ENCODE measurements at places on chromosomes 13 and 19.

DNA sequence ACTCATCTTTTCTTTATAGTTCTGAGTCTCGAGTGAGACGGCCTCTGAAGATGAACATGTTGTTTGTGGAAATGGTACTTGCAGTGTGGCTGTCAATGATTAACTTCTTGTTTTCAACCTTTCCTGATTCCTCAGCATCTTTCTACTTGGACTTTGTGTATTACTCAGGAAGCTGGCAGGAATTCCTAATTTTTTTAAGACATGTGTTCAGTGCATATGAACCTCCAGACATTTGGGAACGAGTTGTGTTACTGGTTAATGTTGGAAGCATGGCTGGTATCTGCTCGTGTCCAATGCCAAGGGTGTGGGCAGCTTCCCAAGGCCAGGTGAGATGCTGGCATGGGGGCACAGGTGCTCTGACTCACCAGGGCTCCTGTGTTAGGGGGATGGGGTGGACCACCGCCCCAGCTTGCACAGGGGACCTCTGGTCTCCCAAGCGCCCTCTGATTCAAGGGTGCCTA, 61.1 kb upstream of the MCF2L start:
- DNase-seq, result peak; percentile 42

DNA sequence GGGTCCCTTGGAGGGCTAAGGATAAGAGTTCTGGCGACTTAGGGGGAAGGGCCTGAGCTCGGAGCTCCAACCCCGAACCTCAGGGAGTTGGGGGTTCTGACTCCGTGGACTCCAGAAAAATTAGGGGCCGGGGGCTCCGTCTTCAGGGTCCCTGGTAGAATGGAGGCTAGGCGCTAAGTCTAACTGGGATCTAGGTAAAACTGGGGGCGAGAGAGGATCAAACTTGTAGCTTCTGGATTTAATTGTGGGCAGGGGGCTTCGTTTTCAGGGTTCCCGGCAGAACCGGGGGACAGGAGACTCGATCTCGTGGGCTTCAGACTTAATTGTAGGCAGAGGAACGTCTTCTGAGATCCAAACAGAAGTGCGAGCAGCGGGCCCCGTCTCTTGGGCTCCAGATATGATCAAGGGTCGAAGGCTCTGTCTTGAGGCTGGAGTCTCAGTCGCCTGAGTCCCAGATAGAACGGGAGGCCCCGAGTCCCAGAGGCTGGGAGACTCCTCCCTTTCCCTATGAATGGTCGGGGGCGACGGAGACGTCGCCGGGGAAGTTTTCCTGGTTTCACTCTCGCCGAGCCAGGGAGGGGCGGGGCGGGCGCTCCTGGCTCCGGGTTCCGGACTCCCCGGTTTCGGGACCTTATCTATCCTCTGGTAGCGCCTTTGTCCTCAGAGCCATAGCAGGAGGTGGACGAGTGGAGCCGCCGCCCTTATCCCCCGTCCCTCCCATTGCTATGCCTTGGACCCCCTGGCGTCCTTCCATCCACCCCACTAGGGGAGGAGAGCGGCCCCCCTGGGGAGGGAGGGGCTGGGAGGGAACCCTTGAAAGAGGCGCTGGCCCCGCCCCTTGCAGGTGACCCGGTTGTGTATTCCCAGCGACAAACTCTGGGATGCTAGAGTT, 1.3 kb downstream of the NECTIN2 start:
- DNase-seq, result peak; percentile 88

GRCh38 chr13:46479283-46479682, 73.7 kb upstream of the LRCH1 start:
- DNase-seq, result no peak

DNA sequence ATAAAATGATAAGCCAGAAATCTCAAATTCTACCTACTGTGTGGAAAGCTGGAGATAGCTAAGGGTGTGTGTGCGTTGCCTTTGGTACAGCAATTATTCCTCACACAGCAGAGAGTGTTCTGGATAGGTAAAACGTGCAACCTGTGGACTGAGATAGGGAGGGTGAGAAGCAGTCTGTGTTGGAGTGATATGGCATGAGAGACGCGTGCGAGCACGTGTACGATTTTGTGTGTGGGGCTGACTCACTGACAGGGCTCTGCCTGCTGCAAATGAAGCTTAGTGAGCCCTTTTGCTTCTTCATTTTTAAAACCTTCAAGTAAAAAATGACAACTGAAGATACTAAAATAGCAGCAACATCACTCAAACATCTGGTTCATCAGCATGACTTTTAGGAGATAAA, 35.7 kb upstream of the SLC10A2 start:
- DNase-seq, result no peak

DNA sequence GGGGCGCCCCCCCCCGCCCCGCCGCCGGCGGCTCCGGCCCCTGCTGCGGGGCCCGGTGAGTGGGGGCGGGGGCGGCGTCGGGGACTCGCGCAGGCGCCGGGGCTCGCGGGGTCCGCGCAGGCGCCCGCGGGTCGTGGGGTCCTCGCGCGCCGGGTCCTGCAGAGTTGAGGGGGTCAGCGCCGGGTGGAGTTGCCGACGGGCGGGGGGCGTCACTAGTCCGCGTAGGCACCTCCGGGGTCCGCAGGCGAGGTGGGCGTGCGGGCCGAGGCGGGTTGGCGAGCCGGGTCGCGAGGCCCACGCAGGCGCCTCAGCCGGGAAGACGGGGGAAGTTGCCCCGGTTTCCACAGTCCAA, 365 bp downstream of the PPP6R1 start:
- no peak for DNase-seq

DNA sequence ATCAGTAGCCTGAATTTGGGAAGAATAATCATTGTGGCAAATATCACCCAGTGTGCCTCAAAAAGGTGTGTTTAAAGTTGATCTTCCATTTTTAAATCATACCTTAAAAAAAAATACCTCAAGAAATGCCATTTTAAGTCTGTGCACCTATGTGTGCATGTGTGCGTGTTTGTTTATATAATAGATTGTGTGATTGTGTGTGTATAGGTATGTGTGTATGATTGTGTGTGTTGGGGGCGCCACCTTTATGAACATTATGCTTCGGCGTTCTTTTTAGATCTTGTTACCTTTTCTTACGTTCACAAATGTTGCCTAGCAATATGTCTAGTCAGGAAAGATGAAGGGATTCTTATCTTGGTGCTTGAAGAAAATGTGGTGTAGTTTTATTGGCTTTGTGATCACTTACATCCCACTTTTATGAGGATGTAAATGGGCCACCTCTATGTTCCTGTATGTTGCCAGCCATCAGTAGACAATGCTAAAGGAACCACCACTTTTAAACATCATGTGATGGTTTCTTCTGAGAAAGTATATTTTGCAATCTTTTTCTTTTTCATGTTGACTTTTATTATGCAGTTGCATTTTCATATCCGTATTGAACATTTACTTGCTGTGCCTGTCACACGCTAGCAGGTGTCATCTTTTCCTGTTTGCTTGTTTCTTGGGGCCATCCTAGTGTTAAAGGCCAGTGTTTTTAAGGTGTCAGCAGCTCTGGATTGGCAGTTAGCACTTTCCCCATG, 2.2 kb upstream of the IRS2 start:
- DNase-seq, result no peak

- DNase-seq, result no peak
Measured at GRCh38 chr19:55027472-55028337, 10.4 kb downstream of the GP6 start.

DNA sequence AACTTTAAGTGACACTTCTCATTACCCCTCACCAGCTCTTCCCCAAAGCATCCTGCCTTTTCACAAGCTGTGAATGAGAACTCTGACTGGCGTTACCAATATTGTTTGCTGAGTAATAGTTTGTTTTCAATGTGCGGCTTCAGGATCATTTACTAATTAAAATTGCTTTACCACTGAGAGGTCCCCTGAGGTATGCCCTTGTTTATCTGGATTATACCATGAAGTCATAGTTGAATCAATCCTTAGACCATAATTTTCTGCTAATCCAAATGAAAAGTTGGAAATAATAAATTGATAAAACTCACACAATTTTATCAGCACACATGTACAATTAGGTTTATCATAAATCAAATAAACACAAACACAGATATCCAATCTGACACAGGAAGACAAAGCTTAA, 568.8 kb downstream of the PCDH9 start:
- no peak for DNase-seq

GRCh38 chr13:78309497-78310180, 293.7 kb downstream of the POU4F1 start:
- DNase-seq, result no peak

DNA sequence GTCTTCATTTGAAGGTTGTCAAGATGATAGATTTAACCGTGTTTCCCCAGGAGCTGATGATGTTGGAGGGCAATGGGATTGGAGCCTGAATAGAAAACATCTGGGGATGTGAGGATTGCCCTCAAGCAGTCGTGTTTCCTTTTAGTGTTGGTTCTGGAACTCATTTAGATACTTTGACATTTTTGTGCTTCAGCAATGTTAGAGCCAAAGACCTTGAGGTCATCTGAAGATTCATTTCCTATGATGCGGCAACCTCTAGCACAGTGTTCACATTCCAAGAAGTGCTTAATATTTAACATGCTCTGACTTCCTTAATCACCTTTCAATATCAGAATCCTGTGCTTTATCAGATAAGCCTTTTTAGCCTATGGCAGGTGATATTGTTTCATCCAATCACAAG, 82.7 kb downstream of the SLC10A2 start:
- no peak for DNase-seq

DNA sequence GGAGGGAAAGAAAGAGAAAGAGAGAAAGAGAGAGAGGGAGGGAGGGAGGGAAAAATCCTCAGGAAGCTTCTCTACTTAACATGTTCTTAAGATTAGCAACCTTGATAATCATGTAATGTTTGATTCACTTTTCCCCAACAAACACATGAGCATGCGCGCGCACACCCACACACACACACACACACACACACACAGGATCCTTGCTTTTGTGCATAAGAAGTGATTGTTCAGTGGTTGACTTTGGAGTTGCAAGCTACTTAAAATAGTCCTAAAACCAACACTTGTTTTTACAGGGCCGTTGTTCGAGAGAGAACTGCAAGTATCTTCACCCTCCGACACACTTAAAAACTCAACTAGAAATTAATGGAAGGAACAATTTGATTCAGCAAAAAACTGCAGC, 100.0 kb upstream of the RAP2A start:
- no peak for DNase-seq

DNA sequence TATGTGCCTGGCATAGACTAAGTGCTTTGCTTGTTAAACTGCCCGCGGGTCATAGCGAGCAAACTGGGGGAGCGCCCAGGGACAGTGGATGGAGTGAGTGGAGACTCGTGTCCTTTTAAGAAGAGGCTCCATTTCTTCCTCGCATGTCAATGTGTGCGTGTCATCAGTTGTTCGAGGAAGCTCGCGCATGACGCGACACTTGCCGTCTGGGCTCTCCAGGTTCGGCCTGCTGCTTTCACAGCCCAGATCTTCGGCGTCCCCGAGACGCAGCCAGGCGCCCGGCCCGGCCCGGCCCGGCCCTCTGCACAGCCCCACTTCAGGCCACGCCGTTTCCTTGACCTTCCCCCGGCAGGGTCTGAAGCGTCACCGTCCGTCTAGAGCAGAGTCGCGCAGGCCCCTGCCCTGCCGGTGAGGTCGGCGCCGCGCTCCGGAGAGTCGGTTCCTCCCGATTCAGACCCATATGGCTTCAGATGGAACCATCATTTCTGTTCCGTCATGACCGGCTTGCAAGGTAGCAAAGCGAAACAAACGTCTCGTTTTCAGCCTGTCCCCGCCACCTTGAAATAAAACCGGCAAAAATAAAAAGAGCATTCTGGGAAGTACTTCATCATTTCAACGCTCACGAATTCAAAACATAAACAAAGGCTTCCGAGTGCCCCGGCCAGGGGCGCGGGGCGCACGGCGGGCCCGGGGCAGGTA, 599 bp upstream of the ARHGEF7 start:
- DNase-seq, result no peak

DNA sequence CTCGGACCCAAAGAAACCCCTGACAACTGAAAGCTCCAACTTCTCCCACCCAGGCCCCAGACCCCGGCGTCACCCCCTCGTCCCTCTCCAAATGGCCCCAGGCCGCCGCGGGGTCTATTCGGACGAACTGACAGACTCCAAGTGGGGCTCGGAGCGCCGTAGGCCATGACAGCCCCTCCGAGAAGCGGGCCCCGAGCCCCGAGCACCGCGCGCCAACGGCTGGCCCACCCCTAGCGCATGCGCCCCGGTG, 360 bp downstream of the DDX39A start:
- no peak for DNase-seq

DNA sequence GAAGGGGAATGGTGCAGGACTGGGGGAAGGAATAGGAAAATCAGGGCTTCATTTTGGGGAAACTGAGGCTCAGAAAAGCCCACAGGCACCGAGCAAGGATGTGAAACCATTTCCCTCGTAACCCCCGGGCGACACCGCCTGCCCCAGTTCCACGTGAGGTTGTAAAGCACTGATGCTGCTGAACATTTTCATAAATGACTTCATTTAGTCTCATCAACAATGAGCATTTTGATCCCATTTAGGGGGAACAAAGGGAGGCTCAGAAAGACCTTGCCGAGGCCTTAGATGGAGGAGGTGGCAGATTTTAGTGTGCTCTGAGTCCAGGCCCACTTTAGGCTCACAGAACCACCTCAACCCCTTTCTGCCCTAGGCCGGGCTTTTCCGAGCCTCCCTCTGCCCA, 20.5 kb upstream of the FBXO27 start:
- DNase-seq, result no peak

GRCh38 chr19:28652765-28653164, 560.2 kb downstream of the UQCRFS1 start:
- no peak for DNase-seq

DNA sequence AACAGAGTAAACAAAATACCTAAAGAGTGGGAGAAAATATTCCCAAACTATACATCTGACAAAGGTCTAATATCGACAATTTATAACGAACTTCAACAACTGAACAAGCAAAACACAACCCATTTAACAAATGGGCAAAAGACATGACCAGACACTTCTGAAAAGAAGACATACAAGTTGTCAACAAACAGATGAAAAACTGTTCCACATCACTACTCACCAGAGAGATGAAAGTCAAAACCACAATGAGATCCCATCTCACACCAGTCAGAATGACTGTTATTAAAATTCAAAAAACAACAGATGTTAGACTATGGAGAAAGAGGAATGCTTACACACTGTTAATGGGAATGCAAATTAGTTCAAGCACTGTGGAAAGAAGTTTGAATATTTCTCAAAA, 233.8 kb upstream of the EDNRB start:
- no peak for DNase-seq

DNA sequence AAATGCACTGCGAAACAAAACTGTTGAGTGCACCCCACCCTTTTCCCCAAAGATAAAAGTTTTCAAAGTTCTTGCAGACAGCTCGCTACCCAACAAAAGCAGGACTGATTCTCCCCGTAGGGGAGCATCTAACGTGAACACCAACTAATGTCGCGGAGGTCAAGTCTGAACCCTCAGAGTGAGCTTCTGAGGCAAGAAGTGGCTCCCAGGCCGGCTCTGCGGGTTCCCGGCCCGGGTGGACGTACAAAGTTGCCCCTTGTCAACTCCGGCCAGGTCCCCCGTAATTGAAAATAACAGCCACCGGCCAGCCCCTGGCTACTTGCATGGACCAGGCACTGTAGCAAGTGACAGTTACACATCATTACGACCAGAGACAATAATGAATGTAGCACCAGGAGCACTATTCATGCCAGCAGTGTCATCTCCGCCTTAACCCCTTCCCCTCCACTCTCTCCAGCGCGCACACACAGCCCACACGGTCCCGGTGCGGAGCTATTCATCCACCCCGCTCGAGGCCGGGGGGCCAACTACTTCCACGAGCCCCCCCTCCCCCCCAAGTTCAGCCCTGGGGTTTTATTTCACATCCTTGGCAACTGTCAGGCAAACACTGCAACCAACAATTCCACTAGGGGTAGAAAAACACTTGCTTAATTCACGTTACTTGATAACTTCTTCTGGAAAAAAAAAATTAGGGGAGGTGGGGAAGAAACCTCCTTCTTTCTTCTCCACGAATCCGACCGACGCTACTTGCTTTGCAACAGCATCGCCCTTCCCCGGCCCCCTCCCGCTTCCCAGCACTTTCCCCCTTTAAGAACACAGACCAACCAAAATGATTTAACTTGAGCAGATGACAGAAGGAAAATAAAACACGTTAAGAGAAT, 1.2 kb downstream of the KLF12 start:
- no peak for DNase-seq
